ENCODE measurements at places on chromosomes 6 and 20. TPM values are rescaled to one million over a fixed set of nuclear protein-coding genes. Genes with fewer than 3 reads are reported as not detected.

DNA sequence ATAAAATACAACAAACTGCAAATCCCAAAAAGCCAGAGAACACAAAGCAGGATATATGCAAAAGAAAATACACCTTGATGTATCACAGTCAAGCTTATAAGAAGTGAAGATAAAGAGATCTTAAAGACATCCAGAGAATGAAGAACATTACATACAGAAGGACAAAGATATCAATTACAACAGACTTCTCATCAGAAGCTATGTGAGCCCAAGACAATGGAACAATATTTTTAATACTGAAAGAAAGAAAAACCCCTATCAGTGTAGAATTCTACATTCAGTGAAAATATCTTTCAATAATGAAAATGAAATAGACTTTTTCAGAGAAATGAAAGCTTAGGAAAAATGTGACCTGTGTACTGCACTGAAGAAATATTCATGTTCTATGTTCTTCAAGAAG lies 104.5 kb upstream of the PHACTR3 start:
- DNase-seq = no peak

DNA sequence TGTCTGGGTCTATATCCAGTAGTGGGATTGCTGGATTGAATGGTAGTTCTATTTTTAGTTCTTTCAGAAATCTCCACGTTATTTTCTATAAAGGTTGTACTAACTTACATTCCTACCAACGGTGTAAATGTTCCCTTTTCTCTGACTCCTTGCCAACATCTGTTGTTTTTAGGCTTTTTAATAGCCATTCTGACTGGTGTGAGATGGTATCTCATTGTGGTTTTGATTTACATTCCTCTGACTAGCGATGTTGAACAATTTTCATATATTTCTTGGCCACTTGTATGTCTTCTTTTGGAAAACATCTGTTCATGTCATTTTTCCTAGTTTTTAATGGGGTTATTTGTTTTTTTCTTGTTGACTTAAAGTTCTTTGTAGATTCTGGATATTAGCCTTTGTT lies 99.3 kb downstream of the BMP2 start:
- no peak for DNase-seq

GRCh38 chr20:47063407-47063806 lies 168.8 kb downstream of the EYA2 start:
- peak; percentile 87 for DNase-seq

DNA sequence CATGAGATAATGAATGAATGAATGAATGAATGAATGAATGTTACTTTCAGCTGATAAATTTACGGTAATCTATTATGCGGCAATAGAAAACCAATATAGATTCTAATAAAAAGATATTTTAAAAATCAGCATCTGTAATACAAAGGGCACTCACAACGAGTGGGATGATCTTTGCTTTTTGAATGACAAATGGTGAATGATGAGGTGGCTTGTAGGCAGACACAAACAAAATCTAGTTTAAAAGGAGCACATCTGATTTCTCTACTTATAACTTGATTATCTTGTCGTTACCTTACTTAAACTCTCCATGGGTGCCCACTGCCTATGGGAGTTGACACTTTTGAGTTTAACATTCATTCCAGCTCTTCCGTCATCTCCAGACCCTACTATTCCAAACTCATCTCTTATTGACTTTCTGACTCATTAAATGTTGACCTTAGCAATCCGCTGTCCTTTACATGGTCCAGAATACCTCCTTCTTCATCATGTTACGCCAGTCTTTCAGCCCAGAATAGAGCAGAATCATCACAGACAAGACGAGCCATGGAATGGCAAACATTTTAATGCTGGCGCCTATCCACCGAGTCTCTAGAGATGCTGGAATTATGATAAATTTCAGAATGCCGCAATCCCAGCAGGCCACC lies 41.3 kb downstream of the NHLRC1 start:
- no peak for DNase-seq

GRCh38 chr20:1906361-1907051 lies 11.3 kb downstream of the SIRPA start:
- no peak for DNase-seq

DNA sequence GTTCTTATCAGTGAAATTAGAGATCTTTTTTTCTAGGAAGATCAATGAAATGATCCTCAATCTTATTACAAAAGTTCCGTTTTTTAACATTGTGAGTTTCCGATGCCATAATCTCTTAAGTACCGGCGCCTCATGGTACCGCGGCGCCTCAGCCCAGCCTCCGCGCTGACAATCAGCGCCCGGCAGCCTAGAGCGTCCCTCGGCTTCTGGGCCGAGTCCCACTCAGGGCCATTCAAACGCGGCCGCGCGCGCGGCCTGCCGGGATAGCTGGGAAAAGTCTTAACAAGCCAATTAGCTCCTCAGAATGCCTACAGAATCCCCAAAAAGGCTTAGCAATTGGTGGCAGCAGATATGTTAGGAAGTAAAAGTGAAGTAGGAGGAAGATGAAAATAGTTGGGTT lies 204.8 kb downstream of the ADGB start:
- no peak for DNase-seq

DNA sequence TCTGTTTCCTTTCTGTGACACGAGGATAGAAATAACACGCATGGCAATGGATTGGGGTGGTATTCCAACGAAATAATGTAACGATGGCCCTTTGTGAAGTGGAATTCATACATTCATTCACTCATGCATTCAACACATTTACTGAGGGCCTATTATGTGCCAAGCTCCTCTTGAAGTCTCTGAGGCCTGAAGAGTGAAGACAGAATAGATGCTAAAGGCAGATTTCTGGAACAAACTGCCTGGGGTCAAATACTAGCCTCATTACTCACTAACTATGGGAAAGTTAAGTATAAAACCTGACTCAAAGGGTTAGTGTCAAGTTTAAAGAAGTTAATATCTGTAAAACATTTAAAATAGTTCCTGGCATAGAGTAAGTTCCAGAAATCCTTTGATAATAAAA lies 279.6 kb upstream of the SULF2 start:
- no peak for DNase-seq

GRCh38 chr6:142945446-142946180 lies 637 bp upstream of the HIVEP2 start:
- peak; percentile 63 for DNase-seq

GRCh38 chr6:112173221-112173804 lies 81.1 kb downstream of the LAMA4 start:
- no peak for DNase-seq

- no peak for DNase-seq
Observed at GRCh38 chr6:96651816-96652215, 88.9 kb downstream of the FHL5 start.

- DNase-seq = no peak
Observed at GRCh38 chr6:29520232-29520631, 32.5 kb upstream of the MAS1L start.

- no peak for DNase-seq
Observed at GRCh38 chr6:129969064-129969463, 49.3 kb upstream of the L3MBTL3 start.

- no peak for DNase-seq
Observed at GRCh38 chr6:46105568-46105967, 24.2 kb upstream of the ENPP4 start.

GRCh38 chr6:89859744-89860143 lies 30.1 kb downstream of the CASP8AP2 start:
- DNase-seq = no peak

- DNase-seq = no peak
Observed at GRCh38 chr6:89925826-89926225, 31.6 kb downstream of the GJA10 start.

DNA sequence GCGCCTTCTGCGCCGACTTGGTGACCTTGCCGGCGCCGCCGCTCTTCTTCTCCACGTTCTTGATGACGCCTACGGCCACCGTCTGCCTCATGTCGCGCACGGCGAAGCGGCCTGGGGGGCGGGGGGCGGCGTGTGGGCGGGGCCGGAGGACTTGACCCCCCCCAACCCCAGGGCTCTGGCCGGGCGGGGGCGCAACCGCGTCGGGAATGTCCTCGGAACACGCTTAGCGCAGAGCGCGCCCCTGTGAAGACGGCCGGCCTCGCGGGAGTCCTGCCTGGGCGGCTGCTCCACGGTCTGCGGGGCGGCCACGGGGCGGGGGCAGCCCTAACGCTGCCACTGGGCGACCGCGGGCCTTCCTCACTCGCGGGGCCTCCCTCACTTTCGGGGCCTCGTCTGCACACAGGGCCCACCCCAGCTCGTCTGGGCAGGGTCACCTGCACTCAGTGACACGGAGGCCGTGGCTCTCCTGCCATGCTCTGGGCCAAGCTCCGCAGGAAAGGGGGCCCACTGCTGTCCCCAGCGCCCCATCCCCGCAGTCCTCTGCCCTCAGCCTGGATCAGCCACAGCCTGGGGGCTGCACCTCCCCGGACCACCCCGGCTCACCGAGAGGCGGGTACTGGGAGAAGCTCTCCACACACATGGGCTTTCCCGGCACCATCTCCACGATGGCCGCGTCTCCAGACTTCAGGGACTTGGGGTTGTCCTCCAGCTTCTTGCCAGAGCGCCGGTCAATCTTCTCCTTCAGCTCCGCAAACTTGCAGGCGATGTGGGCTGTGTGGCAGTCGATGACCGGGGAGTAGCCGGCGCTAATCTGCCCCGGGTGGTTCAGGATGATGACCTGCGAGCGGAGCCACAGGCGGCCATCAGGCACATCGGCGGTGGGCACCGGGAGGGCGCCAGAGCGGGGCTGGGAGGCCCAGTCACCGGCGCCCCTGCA lies 10.3 kb downstream of the EEF1A2 start:
- no peak for DNase-seq

GRCh38 chr6:72271531-72271930 lies 350.3 kb upstream of the KCNQ5 start:
- DNase-seq = no peak

DNA sequence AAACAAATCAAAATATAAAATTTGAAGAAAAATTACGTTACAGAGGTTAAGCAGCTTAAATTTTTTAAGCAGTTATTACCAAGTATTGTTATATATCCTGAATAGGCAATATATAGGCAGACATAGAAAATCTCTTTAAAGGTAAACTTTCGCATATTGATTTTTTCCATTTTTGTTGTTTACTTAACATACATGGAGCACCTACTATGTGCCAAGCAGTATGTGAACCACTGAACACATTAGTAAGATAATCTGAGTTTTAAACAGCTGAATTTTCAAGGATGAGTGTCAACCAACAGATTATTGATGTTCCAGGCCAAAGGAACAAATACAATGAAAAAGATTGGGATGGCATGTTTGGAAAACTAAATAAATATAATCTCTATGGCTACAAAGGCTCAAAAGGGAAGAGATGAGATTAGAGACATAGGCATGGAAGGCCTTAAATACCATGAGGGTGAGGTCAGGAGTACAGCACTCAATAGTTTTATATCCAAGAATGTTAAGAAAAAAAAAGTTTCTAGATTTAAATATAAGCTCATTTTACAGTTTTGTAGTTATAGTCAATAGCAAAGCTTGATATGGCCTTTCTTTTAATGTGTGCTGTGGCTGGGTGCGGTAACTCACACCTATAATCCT lies 277.5 kb downstream of the PTPRK start:
- DNase-seq = no peak

DNA sequence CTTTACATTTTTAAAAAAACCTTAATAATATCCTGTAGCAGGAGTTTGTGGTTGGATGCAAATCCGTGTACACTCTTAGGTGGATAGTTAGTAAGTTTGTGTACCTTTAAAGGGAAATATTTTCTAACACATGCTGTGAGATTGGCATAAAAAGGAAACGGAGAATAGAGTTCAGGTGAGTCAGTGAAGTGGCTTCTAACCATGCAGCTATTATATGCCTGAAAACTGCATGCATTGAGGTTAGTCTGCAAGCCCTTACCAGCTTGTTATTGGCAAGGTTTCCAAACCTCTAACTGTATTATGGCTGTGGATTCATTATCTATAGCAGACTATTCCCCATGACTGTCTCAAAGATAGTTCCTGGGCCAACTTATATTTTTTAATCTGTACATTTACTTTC lies 420.6 kb upstream of the MMS22L start:
- no peak for DNase-seq

GRCh38 chr6:37127961-37128862 lies 41.7 kb upstream of the PIM1 start:
- peak; percentile 42 for DNase-seq

GRCh38 chr20:57211908-57212533 lies 54.4 kb downstream of the BMP7 start:
- DNase-seq = no peak

LY6G6F gene
- total RNA-seq = not detected

PDYN gene
- not detected for total RNA-seq

PPP1R3G gene
- 0.95 TPM for total RNA-seq

ZSWIM3 gene
- total RNA-seq = 7.9 TPM

SPATS1 gene
- total RNA-seq = not detected

GGTLC1 gene
- not detected for total RNA-seq

OXT gene
- total RNA-seq = not detected

CYP39A1 gene
- 2.3 TPM for total RNA-seq

SALL4 gene
- not detected for total RNA-seq

SYCP2 gene
- not detected for total RNA-seq

IRAK1BP1 gene
- 1.6 TPM for total RNA-seq

FRS3 gene
- 4.5 TPM for total RNA-seq

Data from transverse colon (tissue), 4 donors.